Activated CD4-positive, alpha-beta T cell treated with anti-CD3 and anti-CD28 coated beads, Interleukin-2, amount 10 ng/mL, durations not matched to agents 24 days and 14 days (primary cell): ENCODE measurements at places on chromosomes 7 and 10.

- no peak for DNase-seq
These were observed 45.2 kb downstream of the MTERF1 start for GRCh38 chr7:91835091-91835825.

- DNase-seq, result peak; percentile 77
These were observed at the start of gene IFIT2 for GRCh38 chr10:89301721-89302445. Gene IFIT2, plus strand, starts transcription at chr10:89302046. Its CDS starts 78 bp downstream, at chr10:89302124.

GRCh38 chr7:108114117-108114841 is 15.9 kb downstream of the LAMB4 start:
- DNase-seq, result peak; percentile 67

GRCh38 chr10:14740684-14741247 is 33.9 kb downstream of the FAM107B start:
- DNase-seq, result peak; percentile 53

DNA sequence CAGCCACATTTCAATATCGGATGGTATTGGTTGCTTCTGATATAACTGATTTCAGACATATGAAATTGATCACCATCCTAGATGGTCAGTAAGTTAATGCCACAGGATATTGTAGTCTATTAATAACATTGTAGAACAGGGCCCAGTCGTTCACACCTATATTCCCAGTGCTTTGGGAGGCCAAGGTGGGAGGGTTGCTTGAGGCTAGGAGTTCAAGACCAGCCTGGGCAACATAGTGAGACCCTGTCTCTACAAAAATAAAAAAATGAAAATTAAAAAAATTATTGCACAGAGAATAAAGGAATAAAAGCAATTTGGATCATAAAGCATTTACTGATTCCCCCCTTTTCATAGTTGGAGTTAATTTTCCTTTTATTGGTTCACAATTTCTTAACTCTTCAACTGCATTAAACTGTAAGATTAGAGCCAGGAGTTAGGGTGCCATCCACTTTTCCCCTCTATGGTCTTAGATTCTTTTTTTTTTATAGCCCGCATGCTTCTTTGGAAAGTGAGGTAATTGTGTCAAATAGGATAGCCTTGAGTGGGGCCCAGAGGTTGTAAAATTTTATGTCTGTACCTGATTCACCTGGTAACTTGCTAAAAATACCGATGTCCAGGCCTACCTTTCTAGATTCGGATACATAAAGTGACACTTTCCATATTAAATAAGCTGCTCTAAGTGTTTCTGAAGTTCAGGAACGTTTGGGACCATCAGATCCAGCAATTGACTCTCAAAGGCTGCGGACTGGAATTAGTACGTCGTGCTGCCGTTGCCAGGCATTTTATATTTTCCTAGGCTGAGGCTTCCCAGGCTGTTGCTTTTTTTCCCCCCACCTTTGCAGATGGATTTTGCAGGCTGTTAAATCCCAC is 24.7 kb downstream of the ADK start:
- DNase-seq, result no peak

DNA sequence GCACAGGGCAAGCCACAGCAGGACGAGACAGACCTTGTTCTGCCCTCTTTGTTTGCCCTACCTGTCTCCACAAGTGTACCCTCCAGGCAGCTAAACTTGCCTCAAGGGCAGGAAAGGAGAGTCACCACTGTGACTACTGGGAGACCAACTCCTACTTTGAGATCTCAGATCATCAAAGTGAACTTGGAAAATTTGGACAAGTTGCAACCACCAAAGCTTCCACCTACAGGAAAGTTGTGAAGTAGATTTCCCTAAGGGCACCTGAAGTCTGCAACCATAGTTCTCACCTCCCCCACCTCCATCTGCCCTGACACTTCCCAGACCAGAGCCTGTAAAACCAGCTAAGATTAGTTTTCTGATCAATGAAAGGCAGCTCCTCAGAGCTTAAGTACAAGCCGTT is 2.5 kb upstream of the WDR91 start:
- DNase-seq, result no peak

- DNase-seq, result no peak
These were observed 57.1 kb downstream of the BPGM start for GRCh38 chr7:134703782-134704181.

GRCh38 chr7:92669616-92670165 is 79.5 kb upstream of the FAM133B start:
- no peak for DNase-seq

- DNase-seq, result no peak
These were observed 1.3 kb downstream of the HOXA9 start for GRCh38 chr7:27164045-27164366.

DNA sequence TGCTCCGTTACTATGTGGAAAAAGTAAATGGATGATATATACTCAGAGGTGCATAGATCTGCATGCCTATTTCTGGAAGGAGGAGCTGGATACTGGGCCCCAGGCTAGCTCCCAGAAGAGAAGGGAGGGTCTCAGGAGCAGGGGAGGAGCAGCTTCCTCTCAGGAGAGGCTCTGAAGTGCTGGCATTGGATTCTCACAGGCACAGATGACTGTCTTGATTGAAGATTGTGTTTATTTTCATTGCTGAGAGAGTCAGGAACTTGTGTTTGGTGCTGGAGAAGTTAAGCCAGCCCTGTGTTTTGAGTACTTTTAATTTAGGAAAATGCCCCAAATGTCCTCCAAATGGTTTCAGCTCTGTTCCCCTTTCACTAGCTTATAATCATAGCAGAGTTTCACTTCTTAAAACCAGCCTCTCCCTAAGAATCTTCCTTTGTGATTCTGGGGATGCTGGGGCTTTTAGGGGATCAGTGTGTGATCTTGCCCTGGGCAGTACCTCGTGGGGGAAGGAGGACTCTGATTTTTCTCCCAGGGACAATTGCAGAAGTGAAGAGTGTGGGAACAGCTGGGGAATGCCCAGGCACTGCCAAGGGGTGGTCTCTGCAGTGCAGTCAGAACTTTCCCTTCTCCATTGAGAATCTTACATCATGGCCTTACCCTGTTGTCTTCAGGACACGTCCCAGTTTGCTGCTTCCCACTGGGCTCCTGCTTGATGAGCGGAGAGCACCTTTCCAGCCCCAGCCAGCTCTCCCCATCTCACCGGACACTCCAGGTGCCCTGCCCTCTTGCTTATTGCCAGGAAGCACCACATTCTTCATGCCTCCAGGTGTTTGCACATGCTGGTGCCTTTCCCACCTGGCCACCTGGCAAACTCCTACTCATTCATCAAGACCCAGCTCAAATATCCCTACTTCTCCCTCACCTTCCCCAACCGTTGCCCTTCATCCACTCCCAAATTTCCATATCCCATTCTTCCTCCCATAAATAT is 102.8 kb downstream of the ARHGAP22 start:
- DNase-seq, result no peak

GRCh38 chr10:21985541-21985940 is 18.0 kb downstream of the DNAJC1 start:
- DNase-seq, result no peak

DNA sequence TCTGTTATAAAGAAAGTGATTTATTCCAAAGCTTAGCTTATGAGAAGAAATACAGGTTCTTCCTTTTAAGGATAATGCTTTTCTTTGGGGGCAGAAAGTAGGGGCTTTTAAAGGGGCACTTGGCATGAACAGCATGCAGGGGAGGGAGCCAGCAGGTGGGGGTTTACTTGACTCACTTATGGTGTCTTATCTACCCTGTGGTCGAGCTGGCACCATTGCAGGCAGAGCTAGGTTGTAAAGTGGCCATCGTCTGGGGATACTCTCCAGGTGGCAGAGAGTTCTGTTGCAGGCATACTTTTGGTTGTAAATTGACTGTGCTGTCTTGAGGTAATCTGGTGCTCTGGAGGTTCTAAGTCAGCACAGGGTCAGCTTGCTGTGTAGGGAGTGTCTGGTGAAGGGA is 26.3 kb upstream of the IFRD1 start:
- no peak for DNase-seq

DNA sequence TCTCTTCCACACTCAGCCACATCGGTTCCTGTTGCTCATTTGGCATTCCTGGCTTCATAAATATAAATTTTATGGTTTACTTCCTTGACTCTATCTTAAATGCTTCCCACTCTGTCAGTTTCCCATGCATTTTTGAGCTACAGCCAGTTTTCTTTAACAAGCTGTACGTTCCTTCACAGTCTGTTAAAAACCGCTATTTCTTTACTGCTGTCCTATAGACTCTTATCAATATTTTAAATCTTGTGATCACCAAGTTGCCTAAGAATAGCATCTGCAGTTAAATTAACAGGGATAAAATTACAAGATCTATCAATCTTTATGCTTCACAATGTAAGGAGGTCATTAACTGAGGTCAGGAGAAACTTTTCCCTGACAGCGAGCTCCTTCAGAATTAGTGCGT is 103.1 kb upstream of the RHOBTB1 start:
- no peak for DNase-seq

- no peak for DNase-seq
These were observed 18.3 kb upstream of the MKI67 start for GRCh38 chr10:128144547-128144946.

DNA sequence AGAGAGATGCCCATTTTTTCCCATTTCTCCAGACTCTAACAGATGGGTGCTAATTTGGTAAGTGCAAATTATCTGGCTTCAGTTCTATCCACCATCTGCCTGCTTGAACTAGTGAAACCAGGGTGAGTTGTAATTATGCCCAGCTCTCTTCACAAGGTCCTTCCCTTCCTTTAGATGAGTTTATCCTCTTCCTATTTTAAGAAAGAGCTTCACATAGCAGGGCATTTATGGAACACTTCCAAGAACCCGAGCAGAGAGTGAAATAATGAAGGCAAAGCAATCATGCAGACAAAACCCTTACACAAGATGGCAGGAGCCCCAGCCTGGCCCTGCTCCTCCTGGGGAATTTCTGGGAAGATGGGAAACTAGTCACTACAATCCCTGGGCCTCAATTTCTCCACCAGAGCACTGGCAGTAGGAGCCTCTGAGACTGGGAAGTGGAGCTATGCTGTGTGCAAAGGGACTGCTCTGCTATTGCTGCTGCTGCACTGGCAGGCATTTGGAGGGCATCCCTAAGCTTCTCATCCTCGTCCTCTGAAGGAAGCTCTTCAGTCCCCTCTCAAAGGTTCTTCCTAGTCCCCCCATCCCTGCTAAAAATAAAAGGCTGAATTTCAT is 33.7 kb upstream of the PLXNA4 start:
- DNase-seq, result no peak

DNA sequence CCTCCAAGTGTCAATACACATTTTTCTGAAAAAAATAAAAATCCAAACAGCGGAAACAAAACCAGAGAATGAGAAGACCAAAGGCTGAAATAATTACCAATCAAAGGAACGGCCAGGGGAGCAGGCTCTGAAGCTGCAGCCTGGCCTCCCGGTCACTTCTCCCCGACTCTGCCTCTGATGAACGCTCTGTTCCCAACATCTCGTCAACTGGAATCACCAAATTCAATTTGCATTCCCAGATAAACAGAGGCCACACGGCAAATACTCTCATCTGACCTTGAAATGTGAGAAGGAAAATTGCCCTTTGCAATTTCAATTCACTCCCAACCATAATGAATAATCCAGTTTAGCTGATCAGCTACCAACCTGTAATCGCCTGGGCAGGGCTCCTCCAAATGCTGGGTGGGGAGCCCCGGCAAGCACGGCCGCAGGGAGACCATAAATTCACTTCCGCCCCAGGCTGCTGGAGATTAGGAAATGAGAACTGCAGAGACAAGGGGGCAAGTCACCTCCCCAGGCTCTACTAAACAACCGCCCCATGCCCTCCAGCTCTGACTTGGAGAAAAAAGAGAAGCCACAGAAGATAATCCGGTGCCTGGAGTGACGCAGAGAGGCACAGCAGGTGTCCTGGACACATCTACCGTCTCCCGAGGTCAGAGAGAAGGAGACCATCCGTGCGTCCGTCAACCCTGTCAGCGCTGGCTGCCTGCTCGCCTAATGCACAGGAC is 153.2 kb downstream of the MAD1L1 start:
- no peak for DNase-seq

DNA sequence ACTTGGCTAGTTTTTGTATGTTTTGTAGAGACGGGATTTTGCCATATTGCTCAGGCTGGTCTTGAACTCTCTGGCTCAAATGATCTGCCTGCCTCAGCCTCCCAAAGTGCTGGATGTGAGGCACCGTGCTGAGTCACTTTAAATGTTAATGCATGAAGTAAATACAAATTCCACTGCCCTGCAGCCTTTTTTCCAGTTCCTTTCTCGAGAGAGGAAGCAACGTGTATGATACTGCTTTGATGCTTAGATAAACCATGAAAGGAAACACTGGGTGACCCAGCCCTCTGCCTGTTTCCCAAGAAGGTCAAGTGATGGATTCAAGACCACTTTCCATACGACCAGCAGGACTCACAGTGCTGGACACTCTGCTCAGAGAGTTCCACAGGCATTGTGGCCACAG is 11.3 kb upstream of the MRPS24 start:
- no peak for DNase-seq

DNA sequence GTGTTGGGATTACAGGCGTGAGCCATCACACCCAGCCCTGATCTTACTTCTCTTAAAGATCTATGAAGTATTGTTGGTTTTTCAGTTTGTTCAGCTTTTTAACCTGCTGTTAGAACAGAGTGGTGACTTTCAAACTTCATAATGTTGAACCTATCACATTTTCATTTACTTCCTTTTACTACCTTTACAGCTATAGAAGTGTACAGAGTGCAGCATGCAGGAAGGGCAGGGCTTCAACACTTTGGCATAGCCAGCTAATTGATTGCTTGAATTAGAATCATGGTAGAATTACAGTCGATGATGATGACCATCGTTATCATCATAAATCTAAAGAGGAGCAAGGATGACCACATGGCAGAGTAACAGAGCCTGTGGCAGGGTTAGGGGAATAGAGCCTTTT is 55.5 kb downstream of the AOAH start:
- peak; percentile 44 for DNase-seq

DNA sequence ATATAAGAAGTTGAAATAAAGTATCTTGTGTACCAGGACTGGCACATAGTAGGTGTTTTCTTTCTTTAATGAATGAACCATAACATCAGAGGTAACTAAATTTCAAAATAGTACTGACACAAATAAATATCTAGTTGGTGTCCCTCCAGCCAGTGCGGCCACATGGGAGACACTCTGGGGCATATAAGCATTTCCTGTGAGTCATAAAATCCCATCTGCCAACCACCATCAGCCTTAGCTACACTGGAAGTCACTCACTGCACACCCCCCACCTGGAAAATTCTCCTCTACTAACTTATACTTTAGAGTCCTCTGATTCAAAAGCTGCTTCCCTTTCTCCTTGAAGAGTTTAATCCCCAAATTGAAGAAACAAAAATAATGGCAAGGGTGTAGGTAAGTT is 32.5 kb downstream of the DYDC1 start:
- no peak for DNase-seq

DNA sequence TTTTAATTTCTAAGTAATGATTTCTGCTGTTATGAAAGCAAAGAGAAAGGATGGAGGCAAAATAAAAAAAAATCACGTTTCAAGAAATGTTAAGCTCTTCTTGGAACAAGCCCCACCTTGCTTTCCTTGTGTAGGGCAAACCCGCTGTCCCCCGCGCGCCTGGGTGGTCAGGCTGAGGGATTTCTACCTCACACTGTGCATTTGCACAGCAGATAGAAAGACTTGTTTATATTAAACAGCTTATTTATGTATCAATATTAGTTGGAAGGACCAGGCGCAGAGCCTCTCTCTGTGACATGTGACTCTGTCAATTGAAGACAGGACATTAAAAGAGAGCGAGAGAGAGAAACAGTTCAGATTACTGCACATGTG is 2.4 kb downstream of the ADRB1 start:
- DNase-seq, result no peak
